ENCODE measurements at places on chromosomes 1 and 21.

DNA sequence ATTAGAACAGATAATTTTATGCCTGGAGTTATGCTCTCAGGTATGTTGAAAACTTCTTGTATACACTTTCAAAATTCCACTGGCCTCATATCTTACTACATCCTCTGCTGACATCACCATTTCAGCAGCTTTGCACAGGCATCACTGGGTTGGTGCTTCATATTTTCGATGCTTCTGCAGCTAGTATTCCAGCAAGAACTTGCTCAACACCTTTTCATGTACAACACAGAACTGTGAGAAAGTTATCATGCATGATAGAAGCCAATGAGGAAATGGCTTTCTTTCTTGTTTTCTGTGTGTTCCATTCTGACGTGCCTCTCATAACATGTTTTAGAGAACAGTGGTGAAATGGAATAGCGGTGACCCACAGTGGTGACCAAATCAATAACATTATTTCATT lies 5.1 kb upstream of the GBP5 start:
- no peak for DNase-seq

DNA sequence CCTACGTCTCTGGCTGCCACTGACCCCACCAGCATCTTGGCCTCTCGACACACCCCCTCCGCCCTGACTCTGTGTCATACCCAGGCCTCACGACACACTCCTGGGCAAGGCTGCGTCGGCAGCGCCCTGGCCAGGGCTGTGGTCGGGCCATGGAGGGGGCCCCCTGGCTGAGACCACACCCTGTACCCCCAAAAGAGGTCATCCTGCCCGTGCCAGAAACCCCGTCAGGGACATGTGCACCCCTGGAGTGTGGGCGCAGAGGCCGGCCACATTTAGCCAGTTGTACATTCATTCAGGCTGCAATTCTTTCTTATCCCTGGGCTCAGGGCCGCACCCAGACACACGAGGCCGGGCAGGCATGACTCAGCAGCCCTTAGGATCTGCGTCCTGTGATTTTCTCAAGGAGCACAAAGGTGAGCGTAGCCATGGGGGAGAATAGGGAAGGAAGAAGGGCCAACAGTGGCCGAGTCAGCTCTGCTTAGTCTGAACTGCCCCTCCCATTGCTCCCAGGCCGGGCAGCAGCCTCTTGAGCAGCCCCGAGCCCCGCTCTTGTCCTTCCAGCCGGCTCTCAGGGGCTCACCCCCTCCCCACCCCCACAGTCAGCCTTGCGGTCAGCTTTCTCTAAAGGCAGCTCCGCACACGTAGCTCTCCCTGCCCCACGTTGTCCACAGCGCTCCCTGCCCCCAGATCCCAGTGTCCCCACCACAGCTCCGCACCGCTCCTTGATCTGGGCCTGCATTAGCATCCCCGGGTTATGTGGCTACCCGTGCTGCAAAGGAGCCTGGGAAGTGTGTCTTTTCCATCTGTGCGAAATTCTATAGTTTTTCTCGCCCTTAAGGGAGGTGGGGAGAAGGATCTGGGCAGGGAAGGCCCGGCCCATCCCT lies 7.9 kb downstream of the CSTB start:
- DNase-seq, result no peak

GRCh38 chr1:180909462-180909976 lies 3.2 kb upstream of the KIAA1614 start:
- DNase-seq, result no peak

DNA sequence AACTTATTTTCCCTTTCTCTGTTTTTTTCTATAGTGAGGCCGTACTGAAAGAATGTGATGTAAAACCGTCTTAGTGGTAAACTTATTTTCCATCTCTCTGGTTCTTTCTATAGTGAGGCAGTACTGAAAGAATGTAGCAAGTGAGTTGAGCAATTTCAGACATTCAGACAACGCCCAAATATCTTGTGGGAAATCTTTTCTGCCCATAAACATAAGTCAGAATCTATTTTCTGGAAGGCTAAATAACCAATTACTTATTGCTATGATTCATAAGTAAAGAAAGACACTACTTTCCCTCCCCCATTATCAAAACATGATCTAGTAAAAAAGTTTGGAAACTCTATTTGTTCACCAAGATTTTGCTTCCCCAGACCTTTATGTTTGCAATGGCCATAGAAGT lies 18.8 kb upstream of the SCCPDH start:
- DNase-seq, result no peak

DNA sequence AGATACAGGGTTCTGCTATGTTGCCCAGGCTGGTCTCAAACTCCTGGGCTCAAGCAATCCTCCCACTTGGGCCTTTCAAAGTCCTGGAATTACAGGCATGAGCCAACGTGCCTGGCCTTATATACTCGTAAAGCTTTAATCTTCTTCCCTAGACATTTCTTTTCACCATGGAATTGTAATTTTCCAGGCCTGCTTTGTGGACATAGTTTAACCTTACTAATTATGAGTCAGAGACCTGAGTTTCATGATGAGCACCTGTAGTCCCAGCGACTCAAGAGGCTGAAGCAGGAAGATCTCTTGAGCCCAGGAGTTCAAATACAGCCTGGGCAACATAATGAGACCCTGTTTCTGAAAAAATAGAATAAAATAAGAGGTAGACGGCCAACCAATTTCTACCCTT lies 12.3 kb downstream of the PATJ start:
- no peak for DNase-seq

- DNase-seq, result no peak
Observed at GRCh38 chr1:76494807-76495206, 372.5 kb upstream of the ST6GALNAC5 start.

GRCh38 chr1:53133261-53134041 lies 9.0 kb downstream of the SLC1A7 start:
- no peak for DNase-seq
